ENCODE measurements at places on chromosomes 13 and 19. TPM values are rescaled to one million over a fixed set of nuclear protein-coding genes. Genes with fewer than 3 reads are reported as not detected.

C19orf47 gene
- 1.8 TPM for polyA plus RNA-seq

FSD1 gene
- polyA plus RNA-seq, result 4.8 TPM

COMP gene
- polyA plus RNA-seq, result not detected

C19orf44 gene
- polyA plus RNA-seq, result 2.7 TPM

NAA16 gene
- polyA plus RNA-seq, result 7.1 TPM

TIMM44 gene
- polyA plus RNA-seq, result 8.8 TPM

CERS4 gene
- polyA plus RNA-seq, result 3.1 TPM

ZNF302 gene
- polyA plus RNA-seq, result 118 TPM
